NCI-H526 treated with DMSO at 0.1 percent for 48 hours (cell line): ENCODE measurements at places on chromosomes 2 and 18.

- DNase-seq: no peak
These were observed 59.0 kb downstream of the TMEM247 start for GRCh38 chr2:46538393-46538792.

DNA sequence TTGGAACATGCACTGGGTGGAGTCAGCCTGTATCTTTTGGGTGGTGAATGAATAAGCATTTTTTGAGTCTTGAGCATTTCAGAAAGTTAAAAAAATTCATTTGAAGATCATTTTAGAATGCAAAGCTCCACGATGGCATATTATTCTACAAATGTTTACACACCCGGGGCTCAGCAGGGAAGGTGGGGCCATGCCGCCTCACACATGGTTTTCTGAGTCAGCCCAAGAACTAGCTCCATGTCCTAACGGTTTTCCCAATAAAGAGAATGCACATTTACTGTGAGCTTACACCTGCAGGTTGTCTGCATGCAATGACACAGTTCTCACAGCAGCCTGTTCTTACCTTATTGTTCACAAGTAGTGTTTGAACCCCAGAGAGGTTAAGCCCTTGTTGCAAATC, 670.3 kb downstream of the GALR1 start:
- DNase-seq: no peak

GRCh38 chr2:219178377-219179175, 501 bp downstream of the RETREG2 start:
- peak; percentile 10 for DNase-seq

GRCh38 chr2:84849271-84849952, 31.5 kb downstream of the TRABD2A start:
- DNase-seq: no peak
